ENCODE measurements at places on chromosomes 6 and 20.

GRCh38 chr6:72560721-72561593 is 60.9 kb upstream of the KCNQ5 start:
- DNase-seq = no peak

GRCh38 chr6:13653296-13653695 is 38.2 kb downstream of the NOL7 start:
- no peak for DNase-seq

DNA sequence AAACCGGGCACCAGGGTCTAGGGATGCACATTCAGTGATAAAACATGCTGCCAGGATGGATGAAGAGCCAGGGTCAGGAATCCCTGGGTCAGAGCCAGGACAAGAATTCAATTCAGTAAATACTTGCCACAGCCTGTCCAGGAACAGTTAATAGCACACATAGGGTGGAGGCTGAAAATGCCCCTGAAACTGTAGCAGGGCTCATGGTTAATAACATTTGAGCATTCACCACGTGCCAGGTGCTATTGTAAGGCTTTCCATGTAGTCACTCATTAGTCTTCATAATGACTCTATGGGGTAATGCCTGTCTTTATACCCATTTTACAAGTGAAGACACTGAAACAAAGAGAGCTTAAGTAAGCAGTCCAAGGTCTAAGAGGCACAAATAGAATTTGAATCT is 296.3 kb downstream of the LRFN2 start:
- DNase-seq = no peak

- DNase-seq = no peak
Measured at GRCh38 chr6:16391451-16391912, 153.1 kb downstream of the GMPR start.

All from eye (tissue), 1 donor.